Posterior vena cava (tissue), 2 donors: ENCODE measurements at places on chromosomes 2 and 18. TPM values are rescaled to one million over a fixed set of nuclear protein-coding genes. Genes with fewer than 3 reads are reported as not detected.

GRCh38 chr2:241137276-241138190 is 11.7 kb downstream of the PASK start:
- DNase-seq, result peak; percentile 61

- DNase-seq, result no peak
Observed at GRCh38 chr18:37414816-37415215, 150.8 kb downstream of the CELF4 start.

The ATP5MC3 gene
- total RNA-seq, result 139 TPM

The CYB5A gene
- 39.8 TPM for total RNA-seq

DNA sequence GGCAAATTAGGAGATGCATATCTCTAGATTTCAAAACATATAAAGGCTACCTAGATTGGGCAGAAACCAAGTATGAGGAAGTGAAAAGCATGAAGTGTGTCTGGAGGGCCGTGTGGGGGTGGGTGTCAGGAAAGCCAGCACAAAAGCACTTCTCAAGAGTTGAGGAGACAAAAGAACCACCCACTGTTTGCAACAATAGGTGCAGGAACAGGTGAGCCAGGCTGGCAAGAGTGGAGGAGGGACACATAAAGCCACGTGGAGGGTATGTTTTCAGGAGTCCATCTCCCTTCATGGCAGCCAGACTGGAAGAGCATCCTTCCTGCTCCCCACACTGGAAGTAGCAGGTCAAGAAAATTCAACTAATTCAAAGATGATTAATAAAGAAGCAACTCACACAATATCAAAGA is 96.4 kb downstream of the CERS6 start:
- DNase-seq, result no peak

DNA sequence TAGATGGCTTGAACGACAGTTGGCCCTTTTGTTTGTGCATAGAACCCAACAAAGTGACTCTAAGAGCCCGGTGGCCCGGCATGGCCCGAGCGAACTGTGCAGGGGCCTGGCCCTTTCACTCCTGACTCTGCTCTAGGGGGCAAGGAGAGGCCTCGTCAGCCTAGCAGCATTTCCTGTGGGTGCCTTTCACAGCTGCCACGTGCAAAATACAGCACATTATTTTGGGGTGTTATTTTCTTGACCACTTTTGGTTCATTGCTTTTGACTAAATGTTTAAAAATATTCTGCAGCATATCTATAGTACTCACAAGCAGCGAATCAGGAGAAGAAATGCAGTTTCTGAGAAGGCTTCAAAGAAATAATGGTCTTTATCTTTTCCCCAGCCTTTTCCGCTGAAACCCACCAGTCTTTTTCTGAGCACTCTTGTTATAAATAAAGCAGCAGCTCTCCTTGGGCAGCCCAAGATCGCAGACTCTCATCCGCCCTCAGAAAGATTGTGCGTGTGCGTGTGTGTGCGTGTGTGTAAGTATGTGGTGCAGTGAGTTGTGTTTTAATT is 31.3 kb downstream of the DGKD start:
- DNase-seq, result no peak

- no peak for DNase-seq
Observed at GRCh38 chr18:45222180-45222579, 393.1 kb upstream of the SLC14A2 start.

The GRHL1 gene
- 1.9 TPM for total RNA-seq

The FAM237A gene
- total RNA-seq, result not detected

The LMAN1 gene
- 57.8 TPM for total RNA-seq

DNA sequence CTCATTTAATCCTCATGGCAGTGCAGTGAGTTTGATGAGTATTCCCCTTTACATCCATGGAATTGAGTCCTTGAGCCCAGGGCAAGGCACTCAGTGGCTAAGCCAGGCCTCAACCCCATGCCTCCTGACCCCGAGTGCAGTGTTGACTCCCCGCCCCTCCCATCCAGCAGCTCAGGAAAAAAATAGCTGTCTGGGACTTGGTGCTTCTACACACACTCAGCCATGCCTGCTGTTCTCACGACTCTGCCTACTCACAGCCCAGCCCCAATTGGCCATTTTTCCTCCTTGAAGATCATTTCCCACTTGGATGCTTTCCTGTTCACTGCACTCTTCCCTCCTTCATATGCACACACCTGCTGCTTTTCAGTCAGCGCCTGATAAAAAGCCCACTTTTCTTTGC is 8.8 kb downstream of the FOSL2 start:
- peak; percentile 58 for DNase-seq

- DNase-seq, result no peak
Observed at GRCh38 chr2:207086136-207086535, 79.6 kb downstream of the KLF7 start.

DNA sequence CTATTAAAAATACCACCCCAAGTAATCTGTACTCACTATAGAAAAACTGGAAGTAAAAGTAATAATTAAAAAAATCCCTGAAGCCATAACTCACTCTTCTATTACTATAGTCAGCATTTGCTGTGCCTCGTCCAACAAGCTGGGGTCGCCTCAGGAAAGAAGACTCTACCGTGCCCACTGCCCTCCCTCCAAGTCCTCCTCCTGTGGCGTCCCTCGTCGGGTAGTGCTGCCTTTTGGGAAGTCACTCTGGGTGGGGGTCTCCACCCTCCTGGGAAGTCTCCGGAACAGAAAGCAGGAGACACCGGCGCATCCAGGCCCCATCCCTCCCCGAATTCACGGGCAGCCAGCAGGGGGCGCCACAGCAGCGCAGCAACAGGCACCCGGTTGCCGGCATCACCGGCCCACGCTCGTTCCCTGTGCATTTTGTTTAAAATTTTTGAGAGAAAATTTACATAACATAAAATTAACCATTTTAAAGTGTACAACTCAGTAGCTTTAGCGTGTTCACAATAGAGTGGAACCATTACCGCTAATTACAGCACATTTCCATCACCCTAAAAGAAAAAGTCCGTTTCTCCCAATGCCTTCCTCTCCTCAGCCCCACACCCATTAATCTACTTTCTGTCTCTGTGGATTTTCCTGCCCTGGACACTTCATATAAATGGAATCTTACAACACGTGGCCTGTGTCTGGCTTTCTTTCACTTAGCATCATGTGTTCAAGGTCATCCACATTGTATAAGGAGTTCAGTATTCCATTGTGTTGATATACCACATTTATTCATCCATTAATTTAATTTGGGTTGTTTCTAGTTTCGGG is 62.2 kb downstream of the ADNP2 start:
- no peak for DNase-seq

DNA sequence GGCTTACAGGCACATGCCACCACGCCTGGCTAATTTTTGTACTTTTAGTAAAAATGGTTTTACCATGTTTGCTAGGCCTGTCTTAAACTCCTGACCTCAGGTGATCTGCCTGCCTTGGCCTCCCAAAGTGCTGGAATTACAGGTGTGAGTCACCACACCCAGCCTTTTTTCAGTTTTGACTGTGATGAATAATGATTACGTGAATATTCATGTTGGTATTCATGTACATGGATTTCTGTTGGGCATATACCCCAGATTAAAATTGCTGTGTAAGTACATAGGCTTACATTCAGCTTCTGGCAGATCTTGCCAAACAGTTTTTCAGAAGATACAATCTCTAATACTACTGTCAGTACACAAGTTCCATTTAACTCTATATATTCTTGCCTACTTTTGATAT is 20.9 kb downstream of the SLC39A10 start:
- no peak for DNase-seq

The ALKAL2 gene
- 63.8 TPM for total RNA-seq

- no peak for DNase-seq
Observed at GRCh38 chr2:127681288-127681804, 6.0 kb upstream of the LIMS2 start.

DNA sequence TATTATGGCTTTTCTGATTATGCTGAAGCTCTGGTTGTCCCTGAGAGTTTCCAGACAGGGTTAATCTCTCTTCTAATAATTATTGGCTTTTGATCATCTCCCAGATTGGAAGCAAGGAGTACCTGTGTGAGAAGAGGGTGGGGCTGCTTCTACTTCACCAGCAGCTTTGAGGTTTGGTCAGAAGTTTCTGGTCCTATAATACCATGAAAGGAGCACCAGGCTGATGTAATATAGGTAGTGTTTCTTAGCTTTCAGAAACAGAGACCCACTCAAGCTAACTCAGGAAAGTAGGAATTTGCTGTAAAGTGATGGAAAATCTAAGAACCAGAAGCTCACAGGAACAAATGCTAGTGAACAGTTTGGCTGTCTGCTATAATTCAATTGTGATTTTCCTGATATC is 57.6 kb downstream of the SGPP2 start:
- DNase-seq, result no peak

GRCh38 chr2:99485824-99486223 is 4.0 kb downstream of the REV1 start:
- no peak for DNase-seq

- no peak for DNase-seq
Observed at GRCh38 chr2:121519732-121520640, 10.7 kb upstream of the RNU4ATAC start.

GRCh38 chr2:198186257-198186656 is 381.9 kb downstream of the PLCL1 start:
- no peak for DNase-seq

GRCh38 chr2:172674034-172674967 is 61.3 kb upstream of the RAPGEF4 start:
- peak; percentile 90 for DNase-seq

DNA sequence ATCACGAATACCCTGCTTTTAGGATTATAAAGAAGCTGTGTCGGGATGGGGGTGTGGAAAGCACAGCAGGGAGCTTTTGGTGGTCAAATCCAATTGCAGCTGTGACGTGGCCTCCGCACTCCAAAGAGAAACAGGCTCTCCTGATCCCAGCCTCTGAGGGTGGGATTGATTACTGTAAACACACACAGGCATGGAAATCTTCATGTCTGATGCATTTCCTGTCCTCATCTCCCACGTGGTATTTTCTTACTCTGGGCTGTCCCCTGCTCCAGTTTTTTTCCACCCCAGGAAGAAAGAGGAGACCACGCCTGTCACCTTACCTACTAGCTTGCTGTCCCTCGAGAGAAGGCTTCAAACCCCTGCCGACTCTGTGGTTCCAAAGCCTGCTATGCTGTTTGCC is 22.7 kb downstream of the RNF152 start:
- no peak for DNase-seq

The HOXD9 gene
- 12.0 TPM for total RNA-seq

DNA sequence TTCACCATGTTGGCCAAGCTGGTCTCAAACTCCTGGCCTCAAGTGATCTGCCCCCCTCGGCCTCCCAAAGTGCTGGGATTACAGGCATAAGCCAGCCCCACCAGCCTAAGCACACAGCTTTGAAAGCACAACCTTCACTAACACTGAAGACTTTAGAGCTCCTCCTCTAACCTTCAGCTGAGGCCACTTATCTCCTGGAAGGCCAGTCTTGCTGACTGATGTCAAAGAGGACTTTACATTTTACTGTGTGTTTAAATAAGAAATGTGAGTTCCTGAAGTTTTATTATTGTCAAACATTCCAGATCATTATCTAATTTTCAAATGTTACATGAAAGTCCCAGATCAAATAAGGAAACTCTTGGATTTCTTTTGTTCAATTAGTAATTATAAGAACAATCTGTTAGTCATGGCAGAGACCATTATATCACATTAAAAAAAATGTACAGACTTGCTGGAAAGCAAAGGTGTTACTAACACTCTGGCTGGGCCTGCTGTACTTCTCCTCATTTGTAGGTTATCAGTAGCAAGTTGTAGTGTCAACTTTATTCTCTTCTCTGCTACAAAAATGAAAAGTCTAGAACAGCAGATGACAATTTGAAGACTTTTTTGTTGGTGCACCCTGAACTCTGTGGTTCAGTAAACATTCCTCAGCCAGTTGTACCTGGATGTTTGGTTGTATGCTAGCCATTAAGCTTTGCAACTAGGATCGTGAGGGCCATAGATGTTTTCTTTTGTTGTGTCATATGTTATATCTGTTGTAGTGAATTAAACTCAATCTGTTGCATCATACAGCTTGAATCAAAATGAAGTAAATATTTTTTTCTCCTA is 80.0 kb downstream of the AOX1 start:
- no peak for DNase-seq

DNA sequence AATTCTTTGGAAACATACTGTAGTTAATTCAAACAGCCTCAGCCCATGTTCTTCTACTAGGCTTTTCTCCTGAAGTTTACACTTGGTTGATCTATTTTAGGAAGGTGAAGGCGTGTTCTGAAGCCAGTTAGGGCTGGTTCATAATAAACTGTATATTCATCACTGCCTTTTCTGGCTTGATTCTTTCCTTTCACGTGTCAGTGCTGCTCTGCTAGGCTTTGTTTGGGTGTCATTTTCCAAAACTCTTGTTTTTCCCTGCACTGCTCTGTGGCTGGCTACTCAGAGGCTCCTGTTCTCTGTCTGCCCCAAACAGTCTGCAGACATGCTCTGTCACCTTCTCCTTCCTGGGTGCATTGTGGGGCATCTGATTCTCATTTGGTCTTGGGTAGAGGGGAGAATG is 136.1 kb downstream of the PARD3B start:
- DNase-seq, result no peak

- no peak for DNase-seq
Observed at GRCh38 chr2:175080479-175080878, 75.3 kb upstream of the CHN1 start.

The MBD5 gene
- total RNA-seq, result 40.8 TPM

The FTCDNL1 gene
- 1.1 TPM for total RNA-seq

The ATAD2B gene
- 21.8 TPM for total RNA-seq

GRCh38 chr2:44168681-44169154 is at the start of gene PPM1B:
Gene PPM1B (plus strand): TSS chr2:44168875. CDS start chr2:44201200, 32,325 bp downstream.
- peak; percentile 100 for DNase-seq
